Mammary epithelial cell (primary cell): ENCODE measurements at places on chromosomes 7 and 10.

GRCh38 chr7:71488308-71488707 lies 356.4 kb downstream of the GALNT17 start:
- DNase-seq, result no peak

DNA sequence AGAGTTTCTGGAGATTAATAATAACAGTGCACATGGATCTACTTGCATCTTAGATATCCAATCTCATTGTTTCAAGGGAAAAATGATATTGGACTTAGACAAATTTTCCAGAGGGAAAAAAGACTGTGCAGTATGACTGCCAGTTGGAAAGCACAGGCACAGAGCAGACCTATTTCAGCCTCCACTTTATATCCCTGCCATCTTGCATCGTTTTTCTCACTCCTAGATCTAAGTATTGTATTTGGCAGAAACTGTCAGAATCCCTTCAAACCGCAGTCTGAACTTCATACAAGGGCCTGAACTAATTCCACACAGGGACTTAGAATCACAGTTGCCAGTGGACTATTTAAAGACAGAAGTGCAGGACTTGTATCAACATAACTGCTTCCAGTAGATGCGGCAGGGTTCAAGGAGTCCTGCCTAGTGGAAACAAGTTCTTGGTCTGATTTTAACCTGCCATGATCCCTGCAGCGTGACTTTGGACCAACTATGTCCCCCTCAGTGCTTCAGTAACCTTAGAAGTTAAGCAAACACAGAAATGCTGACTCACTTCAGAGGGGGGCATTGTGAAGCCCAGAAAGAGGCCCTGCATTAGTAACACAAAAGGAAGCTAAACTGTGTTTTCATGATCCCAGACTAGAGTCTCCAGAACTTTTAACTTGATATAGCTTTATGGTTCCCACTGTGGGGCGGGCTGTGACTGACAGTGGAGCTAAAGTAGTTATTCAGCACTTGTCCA lies 95.7 kb upstream of the PALS2 start:
- DNase-seq, result peak; percentile 3

GRCh38 chr7:107048783-107049418 lies 4.4 kb downstream of the PRKAR2B start:
- DNase-seq, result no peak

DNA sequence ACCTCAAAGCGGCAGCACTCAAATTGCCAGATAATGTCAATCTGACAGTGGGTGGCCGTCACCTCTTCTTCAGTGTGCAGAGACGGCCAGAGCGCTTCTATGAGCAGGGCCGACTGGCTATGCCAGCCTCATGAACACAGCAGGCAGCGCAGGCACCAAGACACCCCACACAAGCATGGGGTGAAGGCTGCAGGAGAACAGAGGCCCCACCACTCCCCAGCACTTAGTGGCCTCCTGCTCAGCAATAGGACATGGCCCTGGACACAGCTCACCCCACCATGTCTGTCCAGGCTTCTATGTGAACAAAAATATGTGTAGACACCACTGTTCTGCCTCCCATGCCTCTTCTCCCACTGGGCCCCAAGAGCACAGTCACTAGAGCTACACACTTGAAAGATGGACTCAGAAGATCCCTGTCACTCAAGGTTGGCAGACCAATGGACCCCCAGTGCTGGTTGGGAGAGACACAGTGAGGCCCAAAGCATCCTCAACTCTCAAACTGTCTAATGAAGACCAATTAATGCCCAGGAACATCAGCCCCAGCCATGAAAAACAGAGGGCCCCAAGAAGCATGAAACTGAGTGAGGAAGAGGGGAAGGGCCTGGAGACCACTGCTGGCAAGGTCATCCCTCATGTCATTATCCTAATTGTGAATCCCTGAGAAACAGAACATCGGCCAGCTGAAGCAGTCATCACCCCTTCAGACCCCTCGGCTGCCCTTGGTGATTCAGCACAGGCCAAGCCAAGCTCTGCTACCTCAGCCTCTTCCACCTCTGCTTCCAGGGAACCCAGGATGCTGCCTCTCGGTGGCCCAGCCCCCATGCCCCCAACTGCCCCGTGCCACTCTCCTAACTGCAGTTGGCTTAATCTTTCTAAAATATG lies 77.7 kb downstream of the GRID1 start:
- DNase-seq, result no peak

DNA sequence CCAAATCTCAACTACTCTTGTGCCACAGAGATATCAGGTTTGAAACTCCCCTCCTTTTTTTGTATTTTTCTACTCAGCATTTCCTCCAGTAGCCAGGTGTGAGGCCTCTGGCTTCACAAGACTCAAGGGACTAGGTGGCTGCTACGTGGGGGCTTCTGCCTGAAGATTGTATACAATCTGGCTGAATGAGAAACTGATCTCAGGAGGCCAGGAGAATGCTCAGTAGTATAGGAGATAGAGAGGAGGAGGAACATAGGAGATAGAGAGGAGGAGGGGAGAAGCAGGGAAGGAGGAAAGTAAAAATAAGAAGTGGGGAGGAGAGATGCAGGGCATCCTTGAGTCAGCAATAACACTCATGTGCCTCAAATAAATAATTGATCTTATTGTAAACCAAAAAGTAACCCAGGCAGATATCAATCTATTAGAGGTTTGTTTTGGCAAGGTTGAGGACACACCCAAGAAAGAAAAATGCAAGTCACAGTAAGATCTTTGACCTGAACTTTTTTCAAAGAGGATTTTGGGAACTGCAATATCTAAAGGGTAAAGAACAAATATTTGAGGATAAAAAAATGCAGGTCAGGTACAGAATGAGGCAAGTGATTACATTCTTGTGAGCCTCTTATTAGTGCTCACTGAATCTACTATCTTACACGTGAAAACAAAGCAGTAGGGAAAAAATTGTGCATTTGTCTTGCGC lies 36.8 kb downstream of the AKR1C8 start:
- DNase-seq, result no peak

DNA sequence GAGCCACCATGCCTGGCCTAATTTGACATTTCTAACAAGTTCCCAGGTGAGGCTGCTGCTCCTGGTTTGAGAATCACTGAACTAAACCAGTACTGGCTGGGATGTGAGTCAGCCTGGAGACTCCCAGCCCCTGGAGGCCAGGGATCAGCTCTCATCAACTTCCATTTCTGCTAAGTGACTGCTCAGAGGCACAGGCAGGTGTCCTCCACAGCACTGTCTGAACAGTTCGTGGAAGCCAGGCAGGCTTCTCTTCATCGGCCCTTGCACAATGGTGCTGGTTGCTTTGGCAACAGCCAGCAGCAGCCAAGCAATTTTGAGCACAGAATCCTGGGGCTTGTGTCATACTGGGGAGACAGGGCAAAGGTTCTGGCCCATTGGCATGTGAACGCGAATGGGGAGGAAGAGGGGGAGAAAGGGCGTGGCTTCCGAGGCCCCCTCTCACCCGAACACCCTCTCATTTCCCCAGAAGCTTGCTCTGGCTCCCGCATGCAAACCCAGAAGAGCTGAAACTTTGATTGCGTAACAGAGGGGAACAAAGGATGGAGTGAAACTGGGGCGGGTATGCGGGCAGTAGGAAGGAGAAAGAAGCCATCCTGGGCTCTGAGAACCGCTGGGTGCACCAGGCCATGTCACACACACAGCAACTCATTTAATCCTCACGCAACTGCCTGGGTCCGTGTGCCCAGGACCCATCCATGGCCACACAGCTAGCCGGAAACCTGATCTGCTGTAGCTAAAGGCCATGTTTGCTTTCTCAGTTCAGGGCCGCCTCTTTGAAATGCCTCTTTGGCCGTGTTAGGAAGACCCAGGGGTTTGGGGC lies 9.0 kb upstream of the POR start:
- DNase-seq, result peak; percentile 89

DNA sequence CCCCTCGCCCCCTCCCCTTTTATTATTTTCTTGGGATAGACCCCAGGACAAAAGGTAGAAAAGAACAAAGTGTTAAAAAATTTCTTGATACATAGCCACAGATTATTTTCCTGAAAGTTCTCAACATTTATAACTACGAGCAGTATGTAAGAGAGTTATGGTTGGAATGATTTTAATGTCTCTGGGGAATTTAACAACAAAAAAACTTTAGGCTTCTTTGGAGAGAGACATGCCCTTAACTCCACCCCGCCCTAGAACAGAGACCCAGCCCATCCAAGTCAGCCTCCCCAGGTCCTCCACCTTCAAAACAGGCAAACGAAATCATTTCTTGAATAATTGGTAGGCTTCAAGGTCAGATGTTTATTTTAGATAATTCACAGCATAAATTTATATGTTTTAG lies 97.1 kb downstream of the TCF7L2 start:
- no peak for DNase-seq

DNA sequence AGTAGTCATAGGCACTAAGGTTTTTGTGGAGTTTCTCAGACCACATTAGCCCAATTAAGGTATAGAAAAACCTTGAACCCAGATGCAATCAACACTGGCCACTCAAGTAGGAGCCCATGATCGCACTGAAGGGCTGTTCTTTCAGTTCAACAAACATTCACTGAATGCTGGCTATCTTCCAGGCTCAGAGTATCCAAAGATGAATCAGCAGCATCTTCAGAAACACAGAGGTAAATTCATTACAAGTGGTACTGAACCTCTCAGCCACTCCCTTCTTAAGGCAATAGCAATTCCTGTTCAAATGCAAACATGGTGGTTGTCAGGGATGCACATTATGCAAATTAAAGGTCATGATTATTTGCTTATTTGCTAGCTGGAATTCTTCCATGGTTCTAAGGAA lies 17.1 kb downstream of the KCNK18 start:
- DNase-seq, result peak; percentile 69

DNA sequence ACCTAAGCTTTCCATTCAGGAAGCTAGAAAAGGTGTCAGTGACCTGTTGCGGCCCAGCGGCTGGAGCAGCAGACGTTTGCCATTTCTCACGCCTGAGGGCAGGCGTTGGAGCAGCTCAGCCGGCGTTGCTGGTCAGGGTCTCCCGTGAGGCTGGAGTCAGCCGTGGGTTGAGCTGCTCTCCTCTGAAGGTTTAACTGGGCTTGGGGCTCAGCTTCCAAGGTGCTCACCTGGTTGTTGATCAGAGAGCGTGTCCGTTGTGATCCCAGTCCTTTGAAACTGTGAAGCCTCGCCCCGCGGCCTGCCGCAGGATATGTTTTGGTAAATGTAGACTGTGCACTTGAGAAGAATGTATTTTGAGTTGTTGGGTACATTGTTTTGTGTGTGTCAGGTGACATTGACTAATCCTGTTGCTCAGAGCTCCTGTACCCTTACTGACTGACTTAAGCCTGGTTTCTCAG lies 20.6 kb upstream of the PWWP2B start:
- DNase-seq, result no peak

GRCh38 chr10:66747451-66747850 lies 178.4 kb upstream of the LRRTM3 start:
- DNase-seq, result peak; percentile 94

- no peak for DNase-seq
Observed at GRCh38 chr7:1852517-1853430, 182.7 kb downstream of the ELFN1 start.

DNA sequence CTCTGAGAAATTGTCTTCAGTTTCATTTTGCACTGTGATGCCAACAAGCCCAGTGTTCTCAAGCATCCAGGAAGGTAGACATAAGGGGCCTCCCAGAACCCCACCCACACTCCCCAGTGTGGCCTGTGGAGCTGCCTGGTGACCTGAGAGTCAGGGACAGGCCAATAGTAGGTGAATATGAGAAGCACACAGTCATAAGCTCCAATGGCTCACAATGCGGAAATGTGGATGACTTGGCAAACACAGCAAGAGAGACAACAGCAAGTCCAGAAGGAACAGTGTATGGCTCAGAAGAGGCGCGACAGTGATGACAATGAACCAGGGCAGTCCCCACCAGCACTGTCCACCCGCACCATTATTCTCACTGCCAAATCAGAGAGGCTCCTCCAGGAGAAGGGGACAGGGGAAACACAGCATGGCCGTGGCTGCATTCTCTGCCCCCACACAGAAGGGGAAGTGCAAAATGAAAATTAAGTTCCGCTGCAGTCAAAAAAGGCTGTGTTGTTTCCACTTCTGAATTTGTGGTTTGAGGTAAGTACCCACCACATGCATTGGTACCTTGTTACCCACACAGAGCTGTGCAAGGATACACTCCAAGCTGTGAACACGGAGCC lies 419.8 kb downstream of the GRID1 start:
- no peak for DNase-seq

GRCh38 chr7:25803117-25803887 lies 348.7 kb upstream of the NFE2L3 start:
- DNase-seq, result no peak

GRCh38 chr7:2114052-2114451 lies 118.7 kb downstream of the MAD1L1 start:
- DNase-seq, result peak; percentile 26

DNA sequence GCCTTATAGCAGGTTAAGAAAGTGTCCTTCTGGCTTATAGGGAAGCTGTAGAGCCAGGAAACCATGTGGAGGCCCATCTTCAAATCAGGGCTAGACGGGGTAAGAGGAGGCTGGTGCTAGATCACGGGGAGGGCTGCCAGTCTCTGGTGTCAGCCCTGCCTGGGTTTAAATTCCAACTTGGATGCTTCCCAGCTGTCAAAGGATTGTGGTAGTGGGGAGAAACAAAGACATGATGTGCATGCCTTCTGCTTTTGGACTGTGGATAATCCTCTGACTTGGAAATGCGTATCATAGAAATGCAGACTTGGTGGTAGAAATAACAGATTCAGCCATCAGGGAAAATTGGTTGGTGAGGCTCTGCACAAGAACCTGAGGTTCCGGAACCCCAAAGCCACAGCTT lies 325.6 kb downstream of the PHTF2 start:
- DNase-seq, result no peak

GRCh38 chr7:20647908-20648776 lies 32.7 kb downstream of the ABCB5 start:
- peak; percentile 22 for DNase-seq

- DNase-seq, result no peak
Observed at GRCh38 chr10:130128062-130128781, 8.0 kb upstream of the GLRX3 start.
